ENCODE measurements at places on chromosomes 16 and 17.

- no peak for DNase-seq
Observed at GRCh38 chr16:86303787-86304678, 206.3 kb upstream of the FOXF1 start.

- no peak for DNase-seq
Observed at GRCh38 chr17:72735592-72735991, 356.9 kb downstream of the SLC39A11 start.

- no peak for DNase-seq
Observed at GRCh38 chr16:87163637-87164036, 153.6 kb downstream of the C16orf95 start.

GRCh38 chr17:16342979-16343378 is 10.3 kb downstream of the CENPV start:
- no peak for DNase-seq

DNA sequence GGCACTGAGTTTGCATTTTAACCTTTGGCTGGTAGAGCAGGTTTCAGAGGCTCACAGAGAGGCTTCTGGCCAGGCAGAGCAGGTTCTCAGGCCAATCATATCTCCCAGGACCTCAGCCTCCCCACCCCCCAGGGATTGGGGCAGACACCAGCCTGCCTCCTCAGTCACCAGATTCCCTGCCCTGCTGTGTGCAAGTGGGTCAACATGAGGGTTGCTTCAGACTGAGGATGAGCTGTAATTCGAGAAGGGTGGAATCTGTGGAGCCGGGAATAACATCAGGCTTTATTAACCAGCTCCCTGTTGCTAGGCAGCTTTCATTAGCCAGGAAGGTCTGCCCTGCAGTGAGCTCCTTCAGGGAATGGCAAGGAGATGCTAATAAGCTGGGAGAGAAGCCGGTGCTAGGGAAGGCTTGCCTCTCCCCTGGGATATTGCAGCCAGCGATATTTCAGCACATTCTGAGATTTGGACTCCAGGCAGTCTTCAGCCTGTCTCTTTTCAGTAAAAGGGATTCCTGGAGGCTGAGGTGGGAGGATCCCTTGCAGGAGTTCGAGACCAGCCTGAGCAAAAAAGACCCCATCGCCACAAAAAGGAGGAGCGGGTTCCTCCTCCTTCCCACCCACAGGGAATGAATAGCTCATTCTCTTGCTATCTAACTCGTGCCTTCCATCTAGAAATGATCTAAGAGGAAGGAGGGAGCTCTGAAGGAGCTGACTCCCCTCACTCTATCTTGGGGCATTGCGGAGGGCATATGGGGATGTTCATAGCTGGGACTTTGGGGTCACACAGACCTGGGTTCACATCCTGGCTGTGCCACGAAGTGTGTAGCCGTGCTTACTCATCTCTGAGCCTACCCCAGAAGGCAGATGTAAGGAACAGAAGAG is 10.7 kb downstream of the SGSM2 start:
- DNase-seq: peak; percentile 99

DNA sequence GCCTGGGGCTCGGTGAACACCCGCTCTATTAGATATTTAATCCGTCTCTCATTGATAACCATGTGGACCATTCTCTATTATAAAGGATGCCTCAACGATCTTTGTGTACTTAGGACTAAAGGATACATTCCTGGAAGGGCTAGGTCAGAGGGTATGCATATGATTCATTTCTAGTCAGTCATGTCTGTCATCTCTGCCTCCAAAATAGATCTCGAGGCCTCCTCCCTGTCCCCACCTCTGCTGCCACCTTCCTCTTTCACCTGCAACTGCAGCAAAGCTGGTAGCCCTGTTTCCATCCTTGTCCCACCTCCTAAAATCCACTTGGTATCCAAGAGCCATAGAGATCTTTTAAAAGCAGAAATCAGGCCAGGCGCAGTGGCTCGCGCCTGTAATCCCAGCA is 121.5 kb downstream of the KATNIP start:
- no peak for DNase-seq

Measured in SK-N-DZ (cell line).